ENCODE measurements at places on chromosomes 12 and 14.

- no peak for DNase-seq
Measured at GRCh38 chr14:73935666-73936065, 14.2 kb downstream of the FAM161B start.

DNA sequence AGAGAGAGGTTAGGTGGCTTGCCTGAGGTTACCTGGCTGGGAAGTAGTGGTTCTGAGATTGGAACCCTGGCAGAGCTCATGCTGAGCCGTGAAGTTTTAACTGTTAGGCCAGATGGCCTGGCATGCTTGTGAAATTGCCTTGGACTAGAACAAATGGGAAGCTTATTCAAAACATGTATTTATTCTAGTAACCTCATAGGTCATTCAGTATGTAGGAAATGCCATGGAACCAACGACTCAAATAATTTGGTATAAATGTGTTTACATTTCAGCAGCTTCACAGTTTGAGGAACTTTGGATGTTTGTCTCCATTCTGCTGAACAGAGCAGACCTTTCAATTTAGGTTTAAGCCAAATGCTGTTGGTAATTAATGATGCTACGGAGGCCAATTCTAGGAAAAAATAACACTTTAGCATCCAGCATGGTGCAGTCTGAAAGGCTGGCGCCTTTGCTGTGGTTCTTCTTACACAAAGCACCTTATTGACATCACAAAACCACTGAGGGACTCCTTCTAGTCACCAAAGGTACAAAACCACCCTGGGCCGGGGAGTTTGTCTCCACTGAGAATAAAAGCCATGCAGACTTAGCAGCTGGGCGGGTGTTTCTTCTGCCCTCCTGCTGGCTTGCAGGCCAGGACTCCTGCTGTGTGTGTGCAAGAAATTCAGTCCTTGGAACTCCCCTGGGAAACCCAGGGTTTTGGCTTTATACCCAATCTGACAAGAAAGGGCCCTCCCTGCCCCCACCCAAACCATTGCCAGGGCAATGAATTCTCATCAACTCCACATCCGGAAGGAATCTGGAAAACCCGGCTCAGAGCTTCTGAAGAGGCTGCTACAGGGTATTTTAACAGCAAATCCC is 64.2 kb downstream of the ELK3 start:
- no peak for DNase-seq

- DNase-seq, result no peak
Measured at GRCh38 chr12:131287938-131288764, 334.4 kb downstream of the ADGRD1 start.

GRCh38 chr12:65113621-65114035 is 7.5 kb downstream of the WIF1 start:
- DNase-seq, result no peak

DNA sequence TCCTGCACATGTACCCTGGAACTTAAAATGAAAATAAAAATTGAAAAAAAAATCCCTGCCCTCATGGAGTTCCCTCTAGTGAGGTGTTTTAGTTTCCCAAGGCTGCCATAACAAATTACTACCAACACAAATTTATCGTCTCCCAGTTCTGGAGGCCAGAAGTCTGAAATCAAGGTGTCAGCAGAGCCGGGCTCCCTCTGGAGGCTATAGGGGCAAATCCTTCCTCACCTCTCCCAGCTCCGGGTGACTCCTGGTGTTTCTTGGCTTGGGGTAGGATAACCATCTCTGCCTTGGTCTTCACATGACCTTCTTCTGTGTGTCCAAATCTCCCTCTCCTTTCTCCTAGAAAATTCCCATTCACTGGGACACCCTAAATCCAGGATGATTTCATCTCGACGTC is 50.1 kb downstream of the PLXNC1 start:
- DNase-seq, result no peak

- no peak for DNase-seq
Measured at GRCh38 chr12:80291108-80291754, 152.8 kb upstream of the PTPRQ start.

- DNase-seq, result no peak
Measured at GRCh38 chr12:64877363-64878004, 53.0 kb downstream of the TBC1D30 start.

DNA sequence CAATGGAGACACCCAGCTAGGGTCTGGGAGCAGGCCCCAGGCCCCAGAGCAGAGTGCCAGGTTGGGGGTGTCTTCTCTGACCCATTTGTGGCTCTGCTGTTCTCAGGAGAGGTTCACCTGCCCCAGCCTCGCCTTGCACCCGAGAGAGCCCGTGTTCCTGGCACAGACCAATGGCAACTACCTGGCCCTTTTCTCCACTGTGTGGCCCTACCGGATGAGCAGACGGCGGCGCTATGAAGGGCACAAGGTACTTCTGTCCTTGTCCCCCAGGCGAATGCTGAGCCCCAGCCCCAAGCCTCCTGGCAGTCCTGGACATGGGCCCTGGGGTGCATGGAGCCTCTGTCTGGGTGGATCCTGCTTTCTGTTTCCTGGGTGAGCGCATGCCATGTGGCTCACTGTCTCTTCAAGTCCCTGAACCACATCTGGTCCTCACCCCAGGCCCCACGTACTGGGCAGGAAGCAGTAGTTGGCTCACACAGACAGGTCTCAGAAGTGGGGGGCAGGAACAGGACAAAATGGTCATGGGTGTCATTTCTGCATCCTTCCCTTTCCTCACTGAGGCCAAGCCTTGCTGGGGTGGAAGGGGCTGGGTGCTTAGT is 58.2 kb downstream of the BEGAIN start:
- no peak for DNase-seq

- DNase-seq, result no peak
Measured at GRCh38 chr12:89260841-89261637, 91.3 kb downstream of the DUSP6 start.

- no peak for DNase-seq
Measured at GRCh38 chr12:125185740-125186470, 120.7 kb downstream of the AACS start.
